ENCODE measurements at places on chromosomes 11 and 22.

- H3K36me3 ChIP-seq, result no peaks in the 10 kb centered on the region
- no peak for DNase-seq
- H3K27me3 ChIP-seq, result peaks cover 3% of the 10 kb centered on the region
These were observed 4.5 kb upstream of the KCTD17 start for GRCh38 chr22:37047006-37047405.

DNA sequence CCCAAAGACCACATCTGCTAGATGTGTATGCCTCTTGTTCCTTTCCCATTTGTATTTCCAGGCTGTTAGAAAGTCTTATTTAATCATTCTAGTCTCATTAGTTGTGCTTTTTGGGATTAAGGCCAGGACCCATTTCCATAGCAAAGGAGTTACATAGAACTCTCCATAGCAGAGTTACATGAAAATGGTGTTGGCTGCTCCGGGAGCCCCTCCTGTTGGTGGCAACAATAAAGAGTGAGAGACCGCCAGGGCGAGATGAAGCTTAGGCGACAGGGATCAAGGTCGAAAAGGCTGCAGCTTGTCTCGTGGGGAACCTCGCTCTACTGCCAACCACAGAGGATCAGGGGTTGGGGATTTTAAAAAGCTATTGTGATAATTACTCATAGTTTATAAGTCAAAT, 58.3 kb downstream of the GRIK4 start:
- peaks cover 11% of the 10 kb centered on the region for H3K27me3 ChIP-seq
- no peak overlapping the region for H3K4me3 ChIP-seq
- no peaks in the 10 kb centered on the region for H3K36me3 ChIP-seq
- H3K4me1 ChIP-seq, result peaks cover 8% of the 10 kb centered on the region

DNA sequence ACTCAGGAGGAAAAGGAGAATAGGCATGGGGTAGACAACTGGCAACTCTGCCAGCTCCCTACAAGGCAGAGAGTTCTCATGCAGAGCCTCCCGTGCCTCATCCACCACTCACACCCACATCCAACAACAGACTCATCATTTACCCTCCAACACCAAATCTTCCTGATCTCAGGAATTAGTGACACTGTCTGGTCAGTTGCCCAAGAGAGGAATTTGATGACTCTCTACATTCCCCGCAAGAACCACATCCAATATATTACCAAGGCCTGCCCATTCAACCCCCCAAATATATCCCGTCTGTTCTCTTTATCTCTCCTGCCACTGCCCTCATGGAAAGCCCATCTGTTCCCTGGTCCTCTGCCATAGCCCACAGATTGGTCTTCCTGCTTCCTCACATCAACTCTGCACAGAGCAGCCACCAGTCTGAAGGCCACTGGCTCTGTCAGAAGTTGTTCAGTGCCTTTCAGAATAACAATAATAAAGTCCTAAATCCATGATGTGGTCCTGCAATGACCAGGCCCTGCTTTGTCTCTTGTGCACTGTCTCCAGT, 57.5 kb upstream of the CD82 start:
- no peaks in the 10 kb centered on the region for H3K4me1 ChIP-seq
- H3K4me3 ChIP-seq, result no peak overlapping the region
- no peak for DNase-seq
- H3K27me3 ChIP-seq, result peaks cover 15% of the 10 kb centered on the region
- no peak overlapping the region for H3K27ac ChIP-seq

- H3K4me3 ChIP-seq, result no peak overlapping the region
- DNase-seq, result no peak
- no peaks in the 10 kb centered on the region for H3K27me3 ChIP-seq
- H3K36me3 ChIP-seq, result no peaks in the 10 kb centered on the region
- peak overlapping the region; percentile 77 for H3K27ac ChIP-seq
These were observed 61.0 kb downstream of the APIP start for GRCh38 chr11:34855021-34855753.

- H3K36me3 ChIP-seq, result no peaks in the 10 kb centered on the region
- no peak overlapping the region for H3K4me3 ChIP-seq
- H3K27ac ChIP-seq, result no peak overlapping the region
- no peaks in the 10 kb centered on the region for H3K27me3 ChIP-seq
- no peak for DNase-seq
- H3K4me1 ChIP-seq, result no peaks in the 10 kb centered on the region
These were observed 455.4 kb upstream of the ANO3 start for GRCh38 chr11:25876456-25876965.

- H3K36me3 ChIP-seq, result no peaks in the 10 kb centered on the region
- no peak overlapping the region for H3K27ac ChIP-seq
- H3K4me3 ChIP-seq, result no peak overlapping the region
- no peak for DNase-seq
- no peaks in the 10 kb centered on the region for H3K4me1 ChIP-seq
These were observed 69.3 kb downstream of the SHANK2 start for GRCh38 chr11:71182791-71183677.

DNA sequence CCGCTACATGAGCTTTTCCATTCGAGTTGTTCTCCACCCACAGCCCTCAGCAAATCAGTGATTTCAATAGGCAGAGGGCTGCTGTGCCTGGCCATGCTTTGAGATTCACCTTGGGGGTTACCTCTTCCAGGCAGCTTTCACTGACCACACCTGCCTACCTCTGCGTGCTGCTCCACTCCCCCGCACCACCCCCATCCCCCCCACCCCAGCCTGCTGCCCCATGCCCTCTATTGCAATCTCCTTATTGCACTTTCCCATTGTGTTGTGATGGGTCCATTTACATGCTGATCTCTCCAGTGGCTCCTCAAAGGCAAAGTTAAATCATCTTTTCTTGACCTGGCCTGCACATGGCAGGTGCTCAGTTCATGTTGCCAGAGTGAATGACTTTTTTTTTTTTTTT, 18.0 kb upstream of the POLA2 start:
- H3K27me3 ChIP-seq, result no peaks in the 10 kb centered on the region
- H3K4me1 ChIP-seq, result no peaks in the 10 kb centered on the region
- no peak for DNase-seq
- no peaks in the 10 kb centered on the region for H3K36me3 ChIP-seq
- H3K4me3 ChIP-seq, result no peak overlapping the region

Data from suprapubic skin (tissue), 4 donors.